ENCODE measurements at places on chromosomes 13 and 19.

DNA sequence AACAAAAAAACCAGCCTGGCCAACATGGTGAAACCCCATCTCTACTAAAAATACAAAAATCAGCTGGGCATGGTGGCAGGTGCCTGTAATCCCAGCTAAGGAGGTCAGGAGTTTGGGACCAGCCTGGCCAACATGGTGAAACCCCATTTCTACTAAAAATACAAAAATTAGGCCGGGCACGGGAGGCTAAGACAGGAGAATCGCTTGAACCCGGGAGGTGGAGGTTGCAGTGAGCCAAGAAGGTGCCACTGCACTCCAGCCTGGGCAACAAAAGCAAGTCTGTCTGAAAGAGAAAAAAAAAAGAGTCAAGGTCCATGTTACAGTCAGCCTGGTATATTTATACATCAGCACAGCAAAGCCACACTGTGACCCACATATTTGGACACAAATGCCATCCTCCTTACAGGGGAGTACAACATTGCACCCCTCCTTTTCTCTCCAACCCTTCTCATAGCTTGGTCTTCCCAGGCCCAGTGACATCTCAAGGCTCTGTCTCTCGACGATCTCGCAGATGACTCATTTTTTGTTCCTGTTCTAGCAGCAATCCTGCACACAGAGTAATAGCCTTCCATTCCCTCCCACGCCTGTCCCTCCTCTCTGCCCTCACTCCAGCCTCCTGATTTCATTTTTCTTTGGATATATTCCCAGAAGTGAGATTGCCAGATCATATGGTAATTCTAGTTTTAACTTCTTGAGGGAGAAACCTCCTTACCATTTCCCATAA is 21.0 kb upstream of the DPP9 start:
- DNase-seq, result no peak

GRCh38 chr13:24270639-24271141 is 38.7 kb upstream of the C1QTNF9 start:
- DNase-seq, result peak; percentile 4

DNA sequence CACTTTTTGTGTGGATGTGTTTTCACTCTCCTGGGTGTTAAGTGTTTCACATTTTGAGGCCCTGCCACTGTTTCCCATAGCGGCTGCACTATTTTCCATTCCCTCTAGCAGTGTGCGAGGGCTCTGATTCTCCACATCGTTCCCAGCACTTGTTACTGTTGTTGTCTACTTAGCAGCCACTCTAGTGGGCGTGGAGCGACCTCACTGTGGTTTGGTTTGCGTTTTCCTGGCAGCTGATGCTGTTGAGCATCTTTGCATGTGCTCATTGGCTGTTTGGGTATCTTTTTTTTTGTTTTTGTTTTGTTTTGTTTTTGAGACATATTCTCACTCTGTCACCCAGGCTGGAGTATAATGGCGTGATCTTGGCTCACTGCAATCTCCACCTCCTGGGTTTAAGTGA is 14.4 kb downstream of the NAXD start:
- DNase-seq, result peak; percentile 11

GRCh38 chr19:50266896-50267295 is 62.3 kb downstream of the KCNC3 start:
- DNase-seq, result no peak

GRCh38 chr13:106348075-106348840 is 187.2 kb downstream of the EFNB2 start:
- peak; percentile 38 for DNase-seq

- no peak for DNase-seq
Measured at GRCh38 chr13:42607546-42607945, 33.6 kb downstream of the TNFSF11 start.

- DNase-seq, result peak; percentile 24
Measured at GRCh38 chr19:38676878-38677646, 29.6 kb downstream of the ACTN4 start.

DNA sequence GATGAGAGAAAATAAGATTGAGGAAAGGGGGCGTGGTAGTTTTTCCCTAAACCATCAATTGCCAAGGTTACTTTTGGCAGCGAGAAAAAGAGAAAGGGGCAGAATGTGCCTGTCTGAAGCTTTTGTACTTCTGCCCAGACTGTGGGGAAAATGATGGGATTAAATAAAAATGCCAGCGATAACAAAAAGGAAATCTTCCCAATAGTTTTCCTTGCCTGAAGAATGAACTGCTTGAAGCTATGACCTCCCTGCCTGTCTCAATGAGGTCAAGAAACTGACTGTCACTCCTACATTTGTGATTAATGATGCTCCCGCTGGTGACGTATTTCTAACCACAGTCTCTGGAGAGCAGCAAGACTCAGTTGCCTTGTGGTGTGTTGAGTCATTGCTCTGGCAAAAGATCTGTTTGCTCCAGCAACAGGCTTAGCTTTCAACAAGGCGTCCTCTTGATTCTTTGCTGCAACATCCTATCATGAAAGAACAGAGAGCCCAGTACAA is 1051.5 kb downstream of the DIAPH3 start:
- no peak for DNase-seq

DNA sequence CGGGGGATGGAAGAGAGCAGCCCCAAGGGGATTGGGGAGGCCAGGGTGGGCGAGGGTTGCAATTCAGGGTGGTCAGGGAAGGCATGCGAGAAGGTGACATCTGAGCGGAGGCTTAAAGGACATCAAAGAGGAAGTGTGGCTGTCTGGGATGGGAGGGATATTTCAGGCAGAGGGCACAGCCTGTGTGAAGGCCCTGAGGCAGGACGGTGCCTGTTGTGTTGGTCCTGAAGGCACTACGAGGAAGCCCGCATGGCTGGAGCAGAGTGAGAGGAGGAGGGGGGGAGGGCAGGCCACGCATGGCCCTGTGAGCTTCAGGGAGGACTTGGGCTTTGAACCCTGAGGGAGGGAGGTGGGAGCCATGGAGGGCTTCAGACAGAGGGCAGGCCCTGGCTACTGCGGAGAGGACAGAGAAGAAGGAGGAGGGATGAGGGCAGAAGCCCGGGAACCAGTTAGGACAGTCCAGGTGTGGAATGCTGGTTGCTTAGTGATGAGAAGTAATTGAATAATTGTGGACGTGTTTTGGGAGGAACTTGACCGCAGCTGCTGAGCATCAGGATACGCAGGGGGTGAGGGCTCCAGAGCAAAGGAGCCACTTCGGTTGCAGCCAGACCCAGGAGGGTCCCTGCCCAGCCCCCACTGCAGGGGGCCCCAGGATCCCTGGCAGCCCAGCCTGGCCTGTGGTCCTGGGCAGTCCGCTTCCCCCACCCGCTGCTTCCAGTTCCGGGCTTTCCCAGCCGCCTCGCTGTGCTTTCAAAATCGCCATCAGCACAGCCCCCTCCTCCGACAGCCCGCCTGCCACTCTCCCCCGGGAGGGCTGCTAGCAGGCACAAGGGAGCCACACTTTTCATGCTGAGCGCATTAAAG is 6.2 kb downstream of the TLE6 start:
- DNase-seq, result peak; percentile 50

DNA sequence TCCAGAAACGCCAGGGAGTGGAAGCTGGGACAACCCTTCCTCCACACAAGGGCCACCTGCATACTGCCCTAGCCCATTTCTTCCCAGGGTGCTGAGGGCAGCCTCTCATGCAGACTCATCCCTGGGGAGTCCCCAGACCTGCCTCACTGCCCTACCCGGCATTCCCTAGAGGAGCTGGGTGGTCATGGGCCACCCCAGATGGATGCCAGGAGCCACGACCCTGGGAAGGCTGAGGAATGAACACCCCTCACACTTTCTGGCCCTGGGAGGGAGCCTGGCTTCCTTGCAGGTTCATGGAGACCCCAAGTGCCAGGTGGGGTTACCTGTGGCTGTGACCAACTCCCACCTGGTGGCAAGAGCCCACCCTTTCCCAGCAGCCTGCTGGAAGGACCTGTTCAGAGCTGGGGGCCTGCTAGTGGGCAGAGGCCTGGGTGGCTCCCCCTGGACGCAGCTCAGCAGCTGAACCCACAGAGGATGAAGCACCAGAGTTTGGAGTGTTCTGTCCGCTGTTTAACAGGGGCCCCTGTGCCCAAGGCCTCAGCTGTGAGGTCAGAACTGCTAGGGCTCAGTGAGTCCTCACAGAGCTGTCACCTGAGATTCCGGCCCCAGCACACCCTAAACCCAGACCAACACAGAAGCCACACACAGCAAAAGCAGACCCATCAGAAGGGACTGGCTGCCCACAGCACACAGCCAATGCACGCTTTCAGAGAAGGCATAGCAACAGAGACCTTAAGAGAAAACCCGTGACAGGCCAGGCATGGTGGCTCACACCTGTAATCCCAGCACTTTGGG is 6.6 kb downstream of the ACP4 start:
- no peak for DNase-seq

DNA sequence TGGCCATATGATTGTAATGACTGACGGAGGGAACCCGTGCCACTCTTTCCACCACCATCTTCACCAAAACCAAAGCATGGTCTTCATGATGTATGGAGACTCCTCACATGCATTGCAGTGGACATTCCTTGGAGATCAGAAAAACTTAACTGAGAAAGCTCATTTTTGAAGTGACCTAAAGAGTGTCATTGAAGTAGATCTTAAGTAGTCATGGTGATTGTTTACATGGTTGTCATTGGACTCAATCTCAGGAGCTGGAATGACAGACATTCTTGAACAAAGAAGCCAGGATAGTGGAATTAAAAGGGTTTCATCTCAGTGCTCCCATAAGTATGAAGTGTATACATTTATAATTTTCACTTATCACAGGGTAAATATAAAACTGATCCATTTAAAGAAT is 236.7 kb upstream of the IPO5 start:
- DNase-seq, result no peak

- no peak for DNase-seq
Measured at GRCh38 chr19:32098968-32099367, 246.4 kb upstream of the ZNF507 start.

- DNase-seq, result no peak
Measured at GRCh38 chr13:33639158-33639557, 178.8 kb upstream of the RFC3 start.

- DNase-seq, result peak; percentile 88
Measured at GRCh38 chr19:51986309-51987291, at the start of gene ZNF350. ZNF350 (minus strand) TSS chr19:51986840; CDS start chr19:51974360, 12,480 bp downstream.

GRCh38 chr13:28654276-28654675 is 4.7 kb upstream of the POMP start:
- no peak for DNase-seq

GRCh38 chr19:16134510-16134909 is 9.0 kb upstream of the HSH2D start:
- DNase-seq, result no peak

DNA sequence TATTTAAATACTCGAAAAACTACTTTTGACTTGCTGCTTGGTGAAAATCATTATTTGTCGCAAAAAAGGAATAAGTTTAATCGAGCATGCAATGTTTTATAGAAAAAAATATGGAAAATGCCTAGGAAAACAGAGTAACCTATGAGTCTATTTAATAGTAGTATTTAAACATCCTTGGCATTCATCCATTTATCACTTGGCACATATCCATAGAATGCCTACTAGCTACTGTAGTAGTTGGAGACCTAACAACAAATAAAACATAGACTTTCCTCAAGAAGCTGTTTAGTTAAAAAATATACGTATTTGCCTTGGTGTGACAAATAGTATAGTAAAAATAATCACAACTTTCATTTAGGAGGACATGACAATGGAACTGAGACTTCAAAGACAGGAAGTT is 302.1 kb downstream of the DIAPH3 start:
- DNase-seq, result no peak

GRCh38 chr13:104143760-104144416 is 1077.7 kb upstream of the SLC10A2 start:
- peak; percentile 88 for DNase-seq

DNA sequence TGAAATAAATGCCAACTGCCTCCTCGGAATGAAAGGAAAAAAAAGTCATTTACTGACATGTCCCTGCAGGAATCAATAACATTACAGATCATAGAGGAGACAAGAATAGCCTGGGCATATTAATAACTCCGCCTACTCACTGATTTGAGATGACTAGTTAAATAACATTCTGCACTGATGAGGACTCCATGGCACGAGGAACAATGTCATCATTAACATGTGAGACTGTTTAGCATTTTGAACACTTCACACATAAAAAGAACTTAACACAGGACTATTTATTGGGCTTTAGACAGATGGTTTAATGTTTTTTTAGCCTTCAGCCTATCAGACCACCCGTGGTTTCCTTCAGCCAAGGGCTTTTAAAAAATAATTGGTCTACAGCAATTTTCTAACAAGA is 170.1 kb downstream of the OLFM4 start:
- no peak for DNase-seq
